ENCODE measurements at places on chromosomes 16 and 17.

DNA sequence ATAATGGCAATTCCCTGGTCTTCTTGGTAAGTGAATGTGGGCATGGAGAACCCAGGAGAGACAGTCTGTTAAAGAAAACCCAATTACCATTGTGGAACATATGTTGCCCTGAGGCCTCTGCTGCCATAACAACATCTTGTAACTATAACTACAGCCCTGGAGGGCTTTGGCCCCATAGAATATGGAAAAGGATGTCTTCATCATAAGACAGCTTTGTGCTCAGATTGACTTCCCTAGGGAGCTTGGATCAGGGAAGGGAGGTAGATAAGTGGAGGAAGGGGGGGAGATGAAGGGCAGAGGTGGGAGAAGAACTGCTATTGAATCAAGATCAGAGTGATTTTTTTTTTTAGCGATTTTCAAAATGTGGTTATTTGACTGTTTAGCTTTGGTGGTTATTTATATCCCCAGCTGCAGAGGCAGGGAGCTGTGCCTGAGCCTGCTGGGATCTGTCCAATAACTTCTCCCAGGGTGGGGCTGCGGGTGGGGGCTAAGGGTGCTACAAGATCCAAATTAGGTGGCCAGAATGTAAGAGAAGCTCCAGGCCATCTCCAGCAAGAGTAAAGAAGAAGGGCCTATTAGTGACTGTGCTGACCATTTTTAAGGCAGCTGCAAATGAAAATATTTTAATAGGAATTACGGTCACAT is 5.3 kb upstream of the KAT7 start:
- no peak for DNase-seq

- DNase-seq = no peak
Measured at GRCh38 chr16:83899978-83900377, 1.1 kb downstream of the MLYCD start.

GRCh38 chr16:16143038-16143763 is 80.1 kb downstream of the ABCC6 start:
- no peak for DNase-seq

DNA sequence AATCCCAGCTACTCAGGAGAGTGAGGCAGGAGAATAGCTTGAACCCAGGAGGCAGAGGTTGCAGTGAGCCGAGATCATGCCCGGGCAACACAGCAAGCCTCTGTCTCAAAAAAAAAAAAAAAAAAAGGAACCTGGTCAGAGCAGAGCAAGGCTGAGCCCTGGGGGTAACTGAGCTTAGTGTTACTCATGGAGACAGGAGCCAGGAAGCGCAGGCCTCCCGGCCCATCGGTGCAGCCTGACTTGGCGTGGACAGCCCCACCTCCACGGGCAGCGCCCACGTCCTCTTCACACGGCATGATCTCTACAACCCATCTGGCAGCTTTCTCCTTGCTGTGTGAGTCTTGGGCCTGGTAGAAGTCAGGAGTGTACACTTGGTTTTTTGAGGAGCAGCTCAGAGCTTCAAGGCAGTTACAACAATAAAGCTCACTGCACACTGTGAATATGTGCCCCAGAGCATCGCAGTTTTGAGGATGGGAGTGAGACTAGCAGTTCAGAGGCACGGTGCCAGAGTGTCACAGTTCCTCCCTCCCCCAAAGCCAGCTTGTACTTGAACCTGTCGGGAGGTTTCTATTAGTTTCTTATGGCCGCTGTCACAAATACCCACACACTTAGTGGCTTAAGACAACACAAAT is 129.9 kb downstream of the RAP1GAP2 start:
- DNase-seq = no peak

- no peak for DNase-seq
Measured at GRCh38 chr16:30766933-30767284, 4.8 kb downstream of the RNF40 start.

DNA sequence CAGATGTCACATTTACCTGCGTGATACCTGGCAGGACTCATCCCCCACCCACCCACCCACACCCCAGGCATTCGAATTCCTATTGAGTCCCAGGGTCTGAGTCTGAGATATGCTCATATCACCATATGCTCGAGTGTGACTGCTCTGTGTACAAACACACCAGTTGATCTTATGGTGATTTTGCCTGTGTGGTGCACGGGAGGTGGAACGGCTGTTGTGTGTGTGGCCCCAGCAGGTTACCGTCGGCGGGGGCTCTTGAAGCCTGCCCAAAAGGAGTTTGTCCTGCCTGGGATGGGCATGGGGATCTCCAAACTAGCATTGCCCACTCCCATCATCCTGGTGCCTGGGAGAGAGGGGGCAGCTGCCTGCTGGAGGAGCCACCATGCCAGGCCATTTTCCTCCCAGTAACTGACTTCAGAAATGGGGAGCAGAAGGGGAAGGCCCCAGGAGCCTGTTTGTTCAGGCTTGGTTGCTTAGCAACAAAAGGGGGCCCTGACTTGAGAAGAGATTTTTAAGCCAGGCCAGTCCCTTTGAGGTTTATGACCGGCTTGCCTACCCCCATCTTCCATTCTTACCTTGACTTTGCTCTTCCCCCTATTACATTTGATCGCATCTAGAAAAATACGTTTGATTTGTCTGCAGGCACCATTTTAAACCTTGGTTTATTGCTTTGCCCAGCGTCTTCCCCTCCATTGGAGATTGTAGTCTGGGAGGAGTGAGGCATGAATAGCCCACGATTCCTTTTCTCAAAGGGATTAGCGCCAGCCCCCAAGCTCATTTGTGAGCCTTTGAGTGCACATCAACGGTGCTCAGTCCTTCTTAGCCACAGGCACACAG is 217.7 kb downstream of the CCDC182 start:
- DNase-seq = no peak

- no peak for DNase-seq
Measured at GRCh38 chr17:33527290-33527689, 234.2 kb upstream of the ASIC2 start.

Data from stimulated activated CD4-positive, alpha-beta T cell treated with anti-CD3 and anti-CD28 coated beads, Interleukin-4, amount 100 ng/mL, for 1 hour (primary cell).